ENCODE measurements at places on chromosomes 16 and 17.

- DNase-seq, result no peak
Observed at GRCh38 chr17:69712801-69713311, 298.4 kb downstream of the MAP2K6 start.

DNA sequence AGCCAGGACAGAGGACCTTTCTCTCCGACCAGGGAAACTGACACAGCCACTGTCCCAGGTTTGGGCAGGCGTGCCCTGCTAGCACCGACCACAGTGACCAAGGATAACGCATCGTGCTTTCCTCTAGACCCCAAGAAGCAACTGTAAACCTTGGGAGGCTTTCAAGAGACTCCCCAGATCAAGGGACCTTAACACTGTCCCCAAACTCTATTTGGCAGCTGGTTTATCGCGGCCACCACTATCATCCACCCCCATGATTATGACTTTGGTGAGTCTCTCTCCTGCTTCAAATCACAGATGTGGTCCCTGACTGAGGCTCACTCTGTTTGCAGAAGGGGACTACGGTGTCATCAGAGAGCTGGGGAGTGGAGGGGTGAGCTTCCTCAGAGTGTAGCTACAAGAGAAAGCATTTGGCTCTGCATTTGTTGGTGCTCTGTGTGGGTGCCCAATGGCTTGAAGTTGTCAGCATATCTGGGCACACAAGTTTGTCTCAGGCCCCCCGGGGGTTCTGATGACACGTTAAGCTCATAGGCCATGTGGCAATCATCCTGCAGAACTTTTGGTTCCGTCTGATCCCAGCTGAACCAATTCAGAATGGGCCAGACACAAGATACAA, 408.0 kb downstream of the SLC39A11 start:
- DNase-seq, result no peak

DNA sequence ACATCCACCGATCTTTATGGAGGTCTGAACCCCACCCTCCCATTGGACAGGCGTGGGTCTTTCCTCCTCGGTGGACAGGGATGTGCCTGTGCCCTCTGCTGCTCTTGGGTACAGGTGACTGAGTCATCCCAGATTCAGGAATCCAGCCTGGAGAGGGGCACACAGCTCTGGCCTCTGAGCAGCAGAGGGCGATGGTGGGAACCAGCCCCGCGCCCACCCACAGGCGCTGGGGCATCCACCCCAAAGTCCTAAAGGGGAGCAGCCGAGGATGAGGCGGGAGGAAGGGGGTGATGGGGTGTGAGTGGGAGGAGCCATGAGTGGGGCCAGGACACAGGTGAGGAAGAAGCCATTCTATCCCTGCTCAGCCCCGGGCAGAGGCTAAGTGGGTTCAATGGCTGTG, 35.0 kb downstream of the ENGASE start:
- no peak for DNase-seq

- peak; percentile 50 for DNase-seq
Observed at GRCh38 chr17:58344791-58345157, 7.2 kb downstream of the SUPT4H1 start.

DNA sequence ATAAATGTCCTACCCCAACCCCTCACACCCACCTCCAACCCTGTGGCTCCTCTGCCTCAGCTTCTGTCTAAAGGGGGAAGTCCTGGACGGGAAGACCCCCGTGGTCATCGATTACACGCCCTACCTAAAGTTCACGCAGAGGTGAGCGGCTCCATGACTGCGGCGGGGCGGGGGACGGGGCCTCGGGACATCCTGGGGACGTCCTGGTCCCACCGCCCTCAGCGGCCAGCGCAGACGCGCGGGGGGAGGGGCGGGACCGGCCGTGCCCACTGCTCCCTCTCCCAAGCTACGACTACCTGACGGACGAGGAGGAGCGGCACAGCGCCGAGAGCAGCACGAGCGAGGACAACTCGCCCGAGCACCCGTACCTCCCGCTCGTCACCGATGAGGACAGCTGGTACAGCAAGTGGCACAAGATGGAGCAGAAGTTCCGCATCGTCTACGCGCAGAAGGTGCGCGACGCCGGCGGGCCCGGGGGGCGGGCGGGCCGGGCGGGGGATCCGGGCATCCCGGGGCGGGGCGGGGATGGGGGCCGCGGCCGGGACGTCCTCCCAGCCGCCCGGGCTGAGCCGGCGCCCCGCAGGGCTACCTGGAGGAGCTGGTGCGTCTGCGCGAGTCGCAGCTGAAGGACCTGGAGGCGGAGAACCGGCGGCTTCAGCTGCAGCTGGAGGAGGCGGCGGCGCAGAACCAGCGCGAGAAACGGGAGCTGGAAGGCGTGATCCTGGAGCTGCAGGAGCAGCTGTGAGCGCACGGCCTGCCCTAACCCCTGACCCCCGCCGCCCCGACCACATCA, 6.7 kb downstream of the RUNDC3A start:
- DNase-seq, result no peak

- no peak for DNase-seq
Observed at GRCh38 chr17:47872019-47872650, 21.2 kb upstream of the SP6 start.

- DNase-seq, result peak; percentile 36
Observed at GRCh38 chr17:19533718-19534561, at the start of gene SLC47A1. TSS of gene SLC47A1 (plus strand) at chr17:19533854. CDS start at chr17:19533940, 86 bp downstream.

GRCh38 chr17:44759086-44759915, 513 bp downstream of the ADAM11 start:
- no peak for DNase-seq

DNA sequence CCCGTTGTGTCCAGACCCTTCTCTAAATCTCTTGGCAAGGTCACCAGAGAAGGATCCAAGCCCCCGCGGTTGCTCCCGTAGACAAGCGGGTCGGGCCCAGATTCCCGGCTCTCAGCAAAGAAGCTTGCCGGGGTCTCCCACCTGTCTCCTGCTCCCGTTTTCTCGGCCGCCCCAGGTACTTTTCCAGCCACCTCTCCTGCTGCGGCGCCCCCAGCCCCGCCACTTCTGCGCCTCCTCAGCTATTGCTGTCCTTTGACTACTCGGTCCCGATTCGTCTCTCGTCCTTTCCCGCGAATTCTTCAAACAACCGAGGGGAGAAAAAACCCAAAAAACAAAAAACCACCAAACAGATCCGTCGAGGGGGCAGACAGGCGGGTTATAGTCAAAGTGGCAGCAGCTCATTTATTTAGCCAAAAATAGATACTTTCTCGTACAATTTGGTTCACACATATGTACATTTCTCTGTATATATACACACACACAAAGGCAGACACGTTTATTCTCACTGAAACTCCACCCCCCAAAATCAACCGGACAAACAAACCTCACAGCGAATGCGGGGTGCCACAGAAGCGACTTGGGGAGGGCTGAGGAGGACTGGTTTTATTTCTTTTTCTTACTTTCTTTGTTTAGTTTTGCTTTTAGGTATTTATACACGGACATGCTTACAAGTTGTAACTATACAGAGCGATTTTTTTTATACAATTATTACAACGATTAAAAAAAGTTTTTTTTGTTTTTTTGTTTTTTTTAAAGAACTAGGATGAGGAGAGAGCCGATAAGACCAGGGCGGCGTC, 3.5 kb downstream of the IRX3 start:
- DNase-seq, result no peak

DNA sequence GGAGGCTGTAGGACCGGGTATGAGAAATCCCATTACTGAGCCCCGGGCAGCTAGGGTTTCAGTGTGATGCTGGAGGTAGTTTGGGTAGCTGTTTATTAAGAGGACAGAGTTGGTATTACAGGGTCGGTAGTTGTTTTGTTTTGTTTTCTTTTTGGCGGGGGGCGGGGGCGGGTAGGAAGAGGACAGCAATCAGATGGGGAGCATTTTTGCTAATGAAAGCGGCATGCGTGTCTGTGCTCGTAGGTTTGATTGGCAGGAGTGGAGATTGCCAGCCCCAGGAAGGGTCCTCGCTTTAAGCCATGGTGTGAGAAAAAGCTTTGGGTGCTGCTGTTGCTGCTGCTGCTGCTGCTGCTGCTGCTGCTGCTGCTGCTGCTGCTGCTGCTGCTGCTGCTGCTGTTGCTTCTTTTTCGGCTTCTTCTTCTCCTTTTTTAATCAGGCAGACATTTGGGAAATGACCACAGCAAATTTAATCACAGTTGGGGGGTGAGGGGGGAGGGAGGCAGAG, 498.5 kb upstream of the ZFHX3 start:
- no peak for DNase-seq

GRCh38 chr17:59527325-59527917, 38.0 kb upstream of the DHX40 start:
- no peak for DNase-seq

DNA sequence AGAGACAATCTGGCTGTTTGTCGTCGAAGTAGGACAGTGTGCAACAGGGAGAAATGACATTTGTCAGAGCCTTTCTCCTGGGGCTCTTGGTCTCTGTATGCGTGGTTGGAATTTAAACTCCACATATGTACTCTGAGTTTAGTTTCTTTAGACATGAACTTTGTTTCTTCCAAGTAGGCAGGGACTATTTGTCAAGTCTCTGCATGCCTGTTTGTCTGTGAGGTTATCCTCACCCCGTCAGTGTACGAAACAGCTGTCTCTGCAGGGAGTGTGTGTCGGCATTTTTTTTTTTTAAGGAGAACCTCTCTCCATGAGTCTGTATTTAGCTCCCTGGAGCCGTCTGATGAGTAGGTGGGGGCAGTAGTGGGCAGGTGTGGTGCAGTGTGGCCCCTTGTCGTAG, 29.7 kb downstream of the NDEL1 start:
- no peak for DNase-seq

- DNase-seq, result no peak
Observed at GRCh38 chr17:8888704-8889302, 21.3 kb upstream of the PIK3R6 start.

GRCh38 chr16:85897382-85897781, 1.6 kb upstream of the IRF8 start:
- no peak for DNase-seq

All from activated CD4-positive, CD25-positive, alpha-beta regulatory T cell treated with anti-CD3 and anti-CD28 coated beads, Interleukin-2, amount 50 U/mL, for 72 hours (primary cell).